ENCODE measurements at places on chromosomes 4 and X.
A peak's percentile ranks its signal among the peaks of the same experiment; 100 is the strongest.

- DNase-seq, result no peak
Measured at GRCh38 chrX:47563801-47564315, 2.9 kb downstream of the ARAF start.

- no peak for DNase-seq
Measured at GRCh38 chr4:48490680-48491513, 845 bp downstream of the ZAR1 start.

GRCh38 chrX:123601437-123601836 is 131.4 kb downstream of the THOC2 start:
- no peak for DNase-seq

GRCh38 chrX:119402588-119402987 is 3.5 kb downstream of the SLC25A43 start:
- no peak for DNase-seq

GRCh38 chr4:183635321-183635720 is 23.7 kb downstream of the RWDD4 start:
- DNase-seq, result no peak

DNA sequence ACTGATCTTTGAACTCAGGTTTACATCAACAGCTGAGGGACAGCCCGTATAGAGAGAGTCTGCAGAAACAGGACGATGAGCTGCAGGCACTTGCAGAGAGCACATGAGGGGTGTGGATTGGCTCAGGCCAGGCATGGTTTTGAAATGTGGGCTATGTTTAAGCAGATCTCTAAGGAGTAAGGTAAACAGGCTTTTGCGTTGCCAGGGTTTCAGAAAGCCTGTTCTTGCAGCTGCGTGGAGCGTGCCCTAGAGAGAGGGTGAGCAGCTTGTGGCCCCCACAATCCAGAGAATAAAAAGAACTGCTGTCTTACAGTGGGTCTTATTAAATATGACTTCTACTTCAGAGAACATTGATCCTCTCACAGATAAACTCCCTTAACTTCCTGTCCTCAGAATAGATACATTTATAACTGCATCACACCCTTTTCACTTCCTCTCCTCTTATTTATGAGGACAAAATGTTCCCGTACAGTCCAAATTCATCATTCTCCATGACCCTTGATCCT is 64.1 kb downstream of the TMA16 start:
- DNase-seq, result no peak

- DNase-seq, result no peak
Measured at GRCh38 chr4:147326591-147326990, 154.3 kb upstream of the EDNRA start.

- no peak for DNase-seq
Measured at GRCh38 chrX:5117816-5118215, 1110.9 kb downstream of the NLGN4X start.

DNA sequence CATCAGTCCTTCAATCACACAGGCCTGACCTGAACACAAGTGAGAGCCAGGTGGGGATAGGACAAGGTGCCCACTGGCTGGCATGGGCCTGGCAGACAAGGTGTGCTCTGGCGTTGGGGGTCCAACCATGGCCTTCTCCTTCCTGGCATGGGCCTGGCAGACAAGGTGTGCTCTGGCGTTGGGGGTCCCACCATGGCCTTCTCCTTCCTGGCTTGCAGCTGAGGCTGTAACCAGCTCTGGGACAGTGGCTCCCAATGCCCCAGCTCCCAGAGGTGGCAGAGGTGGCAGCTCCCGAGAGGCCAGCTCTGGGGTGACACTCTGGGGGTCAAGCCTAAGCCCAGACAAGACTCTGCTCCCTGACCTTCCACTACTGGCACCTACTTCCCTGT is 62.6 kb downstream of the JAKMIP1 start:
- DNase-seq, result no peak

GRCh38 chrX:646228-646495 is 15.6 kb downstream of the SHOX start:
- no peak for DNase-seq

- DNase-seq, result no peak
Measured at GRCh38 chr4:68267433-68267944, 22.0 kb upstream of the TMPRSS11B start.

DNA sequence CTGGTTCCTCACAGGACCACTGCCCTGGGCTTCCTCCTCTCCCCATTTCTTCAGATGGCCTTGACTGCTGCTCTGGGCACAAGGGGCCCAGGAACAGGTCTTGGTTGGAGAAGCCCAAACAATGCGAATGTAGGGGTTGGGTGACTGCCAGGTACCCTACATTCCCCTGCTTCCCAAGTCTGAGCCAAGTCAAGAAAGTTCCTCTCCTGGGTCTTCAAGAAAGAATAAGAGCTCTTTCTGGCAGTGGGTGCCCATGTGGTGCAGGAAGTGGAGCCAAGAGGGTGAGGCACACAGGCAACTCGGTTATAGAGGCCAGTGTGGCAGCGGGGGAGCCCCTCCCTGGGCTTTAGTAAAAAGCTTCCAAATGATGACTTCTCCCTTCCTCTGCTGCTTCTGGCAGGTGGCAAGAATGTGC is 2.7 kb downstream of the SLC34A2 start:
- DNase-seq, result no peak

GRCh38 chr4:19520939-19521520 is 730.7 kb upstream of the SLIT2 start:
- DNase-seq, result no peak

- DNase-seq, result no peak
Measured at GRCh38 chr4:68591204-68591603, 15.1 kb upstream of the UGT2B17 start.

- no peak for DNase-seq
Measured at GRCh38 chr4:127737295-127737694, 7.1 kb downstream of the SLC25A31 start.

DNA sequence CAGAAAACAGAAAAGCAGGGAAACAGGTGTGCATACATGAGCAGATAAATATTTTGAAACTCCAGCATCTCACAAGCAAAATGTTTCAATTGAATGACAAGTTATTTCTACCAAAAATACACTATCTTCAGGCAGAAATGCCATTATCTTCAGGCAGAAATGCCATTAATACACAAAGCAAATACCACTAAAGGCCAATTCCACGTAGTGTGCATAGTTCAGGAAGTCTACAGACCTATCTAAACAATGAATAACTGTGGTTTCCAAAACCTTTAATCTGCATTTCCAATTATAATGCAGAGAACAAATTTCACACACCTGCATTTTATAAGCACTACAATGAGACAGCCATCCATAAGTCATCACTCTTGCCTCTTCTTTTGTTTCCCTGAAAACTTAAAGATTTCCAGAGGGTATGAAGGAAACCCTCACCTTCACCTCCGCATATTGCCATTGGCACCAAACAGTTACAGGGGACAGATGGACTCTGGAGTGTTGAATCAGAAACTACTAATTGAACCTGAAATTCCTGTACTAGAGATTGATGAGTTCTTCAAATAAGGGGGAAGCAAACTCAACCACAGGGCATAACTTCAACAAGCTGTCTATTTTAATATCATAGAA is 179.0 kb downstream of the PDGFC start:
- no peak for DNase-seq

DNA sequence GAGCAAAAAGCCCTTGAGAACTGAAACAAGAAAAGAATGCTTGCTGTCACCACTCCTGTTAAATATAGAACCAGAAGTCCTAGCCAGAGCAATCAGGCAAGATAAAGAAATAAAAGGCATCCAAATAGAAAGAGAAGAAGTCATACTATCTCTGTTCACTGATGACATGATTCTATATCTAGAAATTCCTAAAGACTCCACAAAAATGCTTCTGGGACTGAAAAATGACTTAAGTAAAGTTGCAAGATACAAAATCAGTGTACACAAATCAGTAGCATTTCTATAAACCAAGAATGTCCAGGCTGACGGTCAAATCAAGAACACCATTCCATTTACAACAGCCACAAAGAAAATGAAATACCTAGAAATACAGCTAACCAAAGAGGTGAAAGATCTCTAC is 552.7 kb upstream of the SLIT2 start:
- no peak for DNase-seq

DNA sequence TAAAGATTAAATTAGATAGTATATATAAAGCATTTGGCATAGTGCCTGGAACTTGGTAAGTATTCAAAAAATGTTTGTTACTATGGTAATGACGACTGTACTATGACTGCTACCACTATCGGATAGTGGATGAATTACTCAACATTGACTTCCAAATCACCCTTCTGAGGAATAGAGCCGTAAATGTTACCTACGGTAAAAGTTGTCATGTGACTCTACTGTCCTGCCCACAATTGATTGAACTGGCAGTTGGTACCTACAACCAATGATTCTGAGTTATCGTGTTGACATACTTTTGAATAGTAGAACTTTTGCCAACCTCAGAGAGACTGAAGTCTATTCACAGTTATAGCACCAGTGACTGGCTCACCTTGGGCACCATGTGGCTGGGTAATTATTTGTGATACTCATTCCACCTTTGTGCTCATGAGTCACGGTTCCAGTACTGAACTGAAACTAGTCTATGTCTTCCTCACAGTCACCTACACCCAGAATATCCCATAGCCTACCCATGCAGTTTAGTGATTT is 185.5 kb upstream of the PITX2 start:
- no peak for DNase-seq

GRCh38 chrX:109300415-109300814 is 181.5 kb downstream of the GUCY2F start:
- no peak for DNase-seq

DNA sequence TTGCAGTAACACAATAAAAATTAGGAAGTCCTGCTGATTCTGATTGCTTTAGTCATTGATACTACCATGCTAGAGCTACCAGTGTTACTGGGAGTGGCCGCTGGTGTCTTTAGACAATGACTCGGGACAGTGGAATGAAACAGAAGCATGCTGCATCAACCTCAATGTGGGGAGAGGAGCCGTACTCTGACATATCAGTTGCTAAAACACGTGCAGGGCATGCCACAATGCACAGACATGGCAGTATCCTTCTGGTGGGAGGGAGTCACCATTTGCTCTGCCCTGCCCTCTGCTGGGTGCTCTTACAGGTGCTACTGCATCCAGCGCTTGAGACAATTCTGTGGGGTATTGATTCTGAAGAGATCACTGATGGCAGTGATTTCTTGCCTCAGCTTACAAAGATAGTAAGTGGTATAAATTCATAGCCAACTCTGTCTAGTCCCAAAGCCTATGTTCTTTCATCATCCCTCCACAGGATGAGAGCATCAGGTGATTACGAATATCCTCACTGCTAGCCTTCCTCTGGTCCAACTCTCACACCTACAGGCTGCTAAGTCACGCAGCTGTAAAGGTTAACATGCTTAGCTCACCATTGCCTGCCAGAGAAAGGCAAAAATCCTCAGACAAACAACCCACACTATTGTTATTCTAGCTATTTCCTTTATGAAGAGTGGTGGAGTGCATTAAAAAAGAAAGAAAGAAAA is 43.7 kb downstream of the NSG1 start:
- peak; percentile 17 for DNase-seq

DNA sequence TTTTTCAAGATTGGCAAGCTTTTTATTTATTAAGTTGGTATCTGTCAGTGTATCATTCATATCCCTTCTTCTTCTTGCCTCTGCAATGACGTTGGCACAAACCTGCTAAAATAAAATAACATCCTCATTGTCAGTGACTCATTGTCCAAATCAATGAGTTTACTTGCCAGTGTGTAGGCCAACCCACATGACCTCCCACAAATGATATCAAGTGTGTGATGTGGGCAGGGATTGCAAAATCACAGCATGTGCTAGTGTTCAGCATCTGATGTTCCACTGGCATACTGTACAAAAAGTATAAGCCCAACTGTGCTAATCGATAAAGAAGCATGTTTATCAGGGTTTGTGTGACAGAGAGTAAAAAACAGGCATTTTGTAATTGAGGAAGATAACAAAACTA is 25.5 kb downstream of the GPAT3 start:
- no peak for DNase-seq

GRCh38 chr4:1597021-1597931 is 86.8 kb downstream of the FAM53A start:
- no peak for DNase-seq

DNA sequence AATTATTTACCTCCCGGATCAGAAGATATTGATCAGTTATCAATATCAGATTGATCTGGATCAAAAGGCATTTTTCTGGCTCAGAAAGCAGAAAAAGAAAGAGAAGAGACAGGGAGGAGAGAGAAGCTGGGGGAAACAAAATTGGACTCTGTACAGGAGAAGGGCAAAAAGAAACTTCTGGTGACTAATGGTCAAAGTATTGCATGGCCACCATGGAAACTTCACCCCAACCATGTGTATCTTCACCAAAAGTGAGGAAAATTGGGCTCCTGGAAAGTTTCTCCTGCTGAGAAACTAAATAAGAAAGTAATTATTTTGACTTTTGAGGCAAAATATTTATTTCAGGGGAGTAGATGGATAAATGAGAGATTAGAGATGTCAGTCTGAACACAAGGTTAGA is 33.9 kb downstream of the RNF150 start:
- no peak for DNase-seq

DNA sequence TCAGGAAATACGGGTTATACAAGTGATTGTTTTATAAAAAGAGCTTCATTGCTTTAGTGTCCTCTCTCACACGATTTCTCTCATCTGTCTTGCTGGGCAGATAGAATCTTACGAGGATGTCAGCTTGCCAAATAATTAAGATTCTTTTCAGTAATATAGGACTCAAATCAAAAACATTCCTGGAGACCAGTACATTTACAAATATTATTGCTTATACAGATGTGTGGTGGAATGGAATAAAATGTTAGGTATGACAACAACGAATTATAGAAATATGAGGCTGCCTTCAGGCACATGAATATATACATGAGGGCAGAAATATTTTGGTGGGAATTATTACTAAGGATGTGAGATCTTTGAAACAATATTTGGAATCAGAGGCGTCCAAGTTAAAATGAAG is 88.9 kb downstream of the GC start:
- no peak for DNase-seq

GRCh38 chr4:8472689-8473197 is 32.2 kb downstream of the TRMT44 start:
- no peak for DNase-seq

DNA sequence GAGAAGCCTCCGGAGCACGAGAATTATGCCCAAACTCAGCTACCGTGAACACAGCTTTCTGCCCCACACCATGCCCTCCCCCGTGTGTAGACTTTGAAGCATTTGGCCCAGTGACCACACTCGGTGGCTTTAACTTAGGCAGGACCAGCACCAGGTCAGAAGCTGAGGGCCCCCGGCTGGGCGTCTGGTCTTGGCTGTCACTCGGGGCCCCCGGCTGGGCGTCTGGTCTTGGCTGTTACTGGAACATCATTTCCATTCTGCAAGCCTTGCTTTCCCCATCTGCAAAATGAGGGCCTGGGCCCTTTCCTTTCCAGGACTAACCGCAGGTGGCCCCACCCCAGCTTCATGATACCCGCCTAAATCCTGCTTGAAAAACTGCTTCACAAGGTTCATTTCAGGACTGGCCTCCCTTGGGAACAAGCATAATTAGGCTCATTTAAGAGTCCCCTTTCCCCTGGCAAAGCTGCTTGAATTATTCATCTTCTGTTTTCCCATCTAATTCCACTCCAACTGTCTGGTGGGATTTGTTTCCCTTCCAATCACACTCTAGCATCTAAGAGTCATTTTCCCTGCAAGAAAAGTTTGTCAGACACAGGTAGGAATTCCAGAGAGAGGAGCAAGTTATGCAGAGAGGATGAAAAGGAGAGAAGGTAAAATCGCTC is 82.5 kb downstream of the WFS1 start:
- DNase-seq, result no peak

GRCh38 chrX:8738588-8739189 is 6.8 kb upstream of the ANOS1 start:
- DNase-seq, result peak; percentile 57

GRCh38 chr4:180539284-180539683 is 1703.9 kb upstream of the TENM3 start:
- no peak for DNase-seq
